WTC11 (cell line): ENCODE measurements at places on chromosomes 6 and 20. TPM values are rescaled to one million over a fixed set of nuclear protein-coding genes. Genes with fewer than 3 reads are reported as not detected.
A peak's percentile ranks its signal among the peaks of the same experiment; 100 is the strongest.

The SLC35D3 gene
- 0.37 to 0.78 TPM (median 0.39 TPM) in 3 replicates for total RNA-seq

The KHDC1L gene
- 0.28 TPM in 1 of 3 replicates, not detected in the others for total RNA-seq

The SCRT2 gene
- 0.14 to 0.20 TPM (median 0.16 TPM) in 3 replicates for total RNA-seq

- H3K27ac ChIP-seq: no peak overlapping the region
- H3K4me3 ChIP-seq: no peak overlapping the region
- no peaks in the 10 kb centered on the region; the same call in 1 of the 2 replicates for H3K27me3 ChIP-seq
- DNase-seq: no peak
- peaks cover 19% of the 10 kb centered on the region for H3K4me1 ChIP-seq
- no peaks in the 10 kb centered on the region for H3K36me3 ChIP-seq
Observed at GRCh38 chr20:46832555-46832954, 62.1 kb upstream of the EYA2 start.

The ELOVL4 gene
- total RNA-seq: 8.5 to 10.1 TPM (median 9.0 TPM) in 3 replicates

GRCh38 chr6:14924126-14925024, 321.5 kb upstream of the JARID2 start:
- no peaks in the 10 kb centered on the region for H3K36me3 ChIP-seq
- H3K4me3 ChIP-seq: no peak overlapping the region
- H3K27ac ChIP-seq: peak overlapping the region; percentile 65
- H3K27me3 ChIP-seq: no peaks in the 10 kb centered on the region
- peaks cover 57% of the 10 kb centered on the region for H3K4me1 ChIP-seq

DNA sequence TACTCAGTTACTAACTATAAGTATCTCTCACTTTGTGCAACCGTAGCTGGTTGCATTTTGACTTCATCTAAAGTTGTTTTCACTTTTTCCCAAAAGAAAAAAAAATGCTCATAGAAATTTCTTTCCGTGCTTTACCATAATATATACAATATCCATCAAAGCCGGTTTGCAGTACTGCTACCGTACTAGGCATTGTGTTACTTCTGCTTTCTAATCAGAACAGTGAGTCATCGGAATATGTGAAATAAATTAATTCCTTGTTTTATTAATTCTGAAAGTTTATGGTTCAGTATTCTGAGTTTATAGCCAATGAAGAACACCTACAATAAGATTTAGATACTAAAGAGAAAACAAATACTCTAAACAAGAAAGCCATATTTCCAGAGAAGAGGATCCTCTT, 72.5 kb downstream of the TNFRSF21 start:
- DNase-seq: no peak
- H3K4me1 ChIP-seq: peaks cover 53% of the 10 kb centered on the region
- H3K4me3 ChIP-seq: no peak overlapping the region

The GATA5 gene
- total RNA-seq: 1.4 to 2.3 TPM (median 1.6 TPM) in 3 replicates

DNA sequence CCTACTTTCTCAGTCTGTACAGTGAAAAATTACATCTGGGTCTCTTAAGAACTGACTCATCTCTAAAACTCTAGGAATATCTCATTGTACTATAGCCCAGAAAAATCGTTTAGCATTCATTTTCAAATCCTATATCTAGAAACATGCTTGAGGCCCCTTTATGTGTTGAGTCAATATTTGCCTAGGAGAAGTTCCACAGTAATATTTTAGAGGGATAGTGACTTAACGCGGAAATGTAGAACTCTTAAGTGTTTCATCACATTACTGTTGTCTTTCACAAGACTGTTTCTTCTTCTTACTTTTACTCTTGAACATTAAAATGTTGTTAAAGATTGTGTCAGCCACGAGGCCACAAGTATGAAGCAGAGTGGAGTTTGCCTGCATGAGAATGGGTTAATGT, 23.0 kb upstream of the MYLIP start:
- no peaks in the 10 kb centered on the region; the same call in 1 of the 2 replicates for H3K27me3 ChIP-seq
- H3K27ac ChIP-seq: no peak overlapping the region
- peaks cover 8% of the 10 kb centered on the region for H3K4me1 ChIP-seq
- no peaks in the 10 kb centered on the region for H3K36me3 ChIP-seq

The RGS17 gene
- 6.6 to 9.3 TPM (median 7.4 TPM) in 3 replicates for total RNA-seq

DNA sequence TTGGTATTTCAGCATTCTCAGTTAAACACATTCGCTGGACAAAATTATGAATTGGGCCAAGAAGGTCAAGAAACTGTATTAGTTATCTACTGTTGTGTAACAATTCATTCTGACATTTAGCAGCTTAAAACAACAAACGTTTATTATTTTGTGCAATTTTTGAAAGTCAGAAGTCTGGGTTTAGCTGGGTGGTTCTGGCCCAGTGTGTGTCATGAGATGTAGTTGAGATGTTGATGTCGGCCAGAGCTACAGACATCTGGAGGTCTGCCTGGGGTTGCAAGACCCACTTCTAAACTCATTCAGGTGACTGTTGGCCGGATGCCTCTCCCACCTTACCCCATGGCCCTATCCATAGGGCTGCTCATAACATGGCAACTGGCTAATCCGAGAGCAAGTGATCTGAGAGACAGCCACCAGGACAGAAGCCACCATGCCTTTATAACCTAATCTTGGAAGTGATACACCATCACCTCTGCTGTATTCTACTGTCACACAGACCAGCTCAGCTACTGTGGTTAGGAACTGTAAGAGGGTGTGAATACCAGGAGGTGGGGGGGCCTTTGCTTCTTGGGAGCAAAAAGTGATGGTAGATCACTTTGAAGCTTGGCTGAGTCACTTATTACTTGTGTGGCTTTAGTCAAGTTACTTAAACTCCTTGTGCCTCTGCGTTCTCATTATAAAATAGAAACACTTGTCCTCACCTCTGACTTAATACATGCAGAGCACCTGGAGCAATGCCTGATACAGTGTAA, 217.0 kb upstream of the MYLIP start:
- peaks cover 83% of the 10 kb centered on the region for H3K4me1 ChIP-seq
- DNase-seq: no peak
- H3K27me3 ChIP-seq: no peaks in the 10 kb centered on the region
- H3K36me3 ChIP-seq: no peaks in the 10 kb centered on the region
- peak overlapping the region; percentile 90 for H3K27ac ChIP-seq
- no peak overlapping the region for H3K4me3 ChIP-seq

The CLDN20 gene
- total RNA-seq: not detected in 3 replicates
